ENCODE measurements at places on chromosomes 2 and 18.

DNA sequence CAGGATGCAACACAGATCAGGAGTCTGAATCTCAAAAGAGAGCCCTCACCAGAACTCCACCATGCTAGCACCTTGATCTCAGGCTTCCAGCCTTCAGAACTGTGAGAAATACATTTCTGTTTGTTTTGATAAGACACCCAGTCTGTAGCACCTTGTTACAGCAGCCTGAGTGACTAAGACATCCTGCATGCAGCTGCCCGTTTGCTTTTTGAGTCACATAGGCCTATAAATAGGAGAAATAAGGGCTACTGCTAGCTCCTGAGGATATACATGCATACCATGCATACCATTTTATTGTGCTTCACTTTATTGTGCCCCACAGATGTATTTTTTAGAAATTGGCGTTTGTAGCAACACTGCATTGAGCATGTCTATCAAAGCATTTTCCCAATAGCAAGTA is 337.8 kb downstream of the CDH2 start:
- no peak for DNase-seq

DNA sequence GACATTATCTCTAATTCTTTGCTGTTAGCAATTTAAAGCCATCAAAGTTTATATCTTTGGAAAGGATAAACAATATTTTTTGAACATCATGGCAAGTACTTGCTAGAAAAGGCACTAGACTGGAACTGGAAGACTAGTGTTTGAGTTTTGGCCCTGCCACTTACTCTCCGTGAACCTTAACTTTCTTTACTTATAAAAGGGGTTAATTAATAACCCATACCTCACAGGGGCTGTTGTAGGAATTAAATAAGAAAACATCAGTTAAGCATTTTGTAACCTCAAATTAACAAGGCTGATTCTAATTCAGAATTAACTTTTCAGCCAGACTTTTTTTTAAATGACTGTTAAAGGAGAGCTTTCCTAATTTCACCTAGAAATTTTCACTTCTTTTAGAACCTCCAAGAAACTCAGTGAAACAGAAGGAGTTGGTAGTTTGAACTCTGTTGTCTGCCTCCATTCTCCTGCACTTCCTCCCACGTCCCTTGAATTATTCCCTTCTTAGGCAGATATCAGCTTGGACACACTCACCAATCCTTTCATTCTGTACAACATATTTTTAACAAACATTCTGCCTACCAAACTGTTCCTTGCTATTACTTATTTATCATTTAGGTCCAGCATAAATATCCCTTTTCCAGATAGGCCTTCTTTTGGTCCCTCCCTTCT is 79.5 kb downstream of the COX7A2L start:
- no peak for DNase-seq

DNA sequence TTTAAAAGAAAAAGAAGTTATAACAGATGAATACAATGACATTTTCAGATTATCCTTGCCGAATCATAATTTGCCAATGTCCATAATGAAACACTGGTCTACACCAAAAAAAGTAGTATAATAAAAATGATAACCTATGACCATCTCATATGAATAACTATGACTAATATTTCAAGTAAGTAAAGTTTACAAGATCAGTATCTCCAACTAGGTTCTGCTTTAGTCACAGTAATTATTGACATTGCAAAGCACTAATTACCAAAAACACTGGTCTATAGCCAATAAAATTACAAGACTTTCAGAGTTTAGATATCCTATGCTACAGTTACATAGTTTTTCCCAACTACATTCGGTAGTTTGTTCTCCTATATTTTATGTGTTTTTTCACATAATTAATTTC is 136.7 kb downstream of the MEMO1 start:
- DNase-seq, result no peak

DNA sequence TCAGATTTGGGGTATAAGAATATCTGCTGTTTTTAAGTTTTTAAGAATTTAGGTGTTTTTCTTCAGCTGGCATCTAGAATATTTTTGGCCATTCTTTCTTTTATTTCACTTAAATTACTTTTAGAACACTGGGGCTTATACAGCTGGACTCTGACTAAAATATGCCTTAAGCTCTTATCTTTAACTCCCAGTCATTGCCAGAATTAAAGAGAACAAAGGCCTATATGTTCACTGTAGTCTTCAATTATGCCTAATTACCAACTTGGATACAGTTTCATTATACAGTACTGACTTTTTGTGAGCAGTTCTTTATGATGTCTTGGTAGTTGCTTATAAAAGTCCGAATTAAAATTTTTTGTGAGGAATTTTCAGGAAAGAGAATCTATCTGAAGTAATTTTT is 192.8 kb downstream of the ZNF407 start:
- no peak for DNase-seq

GRCh38 chr2:79985571-79985970 is 319.0 kb downstream of the LRRTM1 start:
- DNase-seq, result no peak

Measured in forelimb muscle (tissue), 1 donor.